Activated T-cell treated with anti-CD3 and anti-CD28 coated beads, Interleukin-2, amount 50 U/mL, for 48 hours (primary cell): ENCODE measurements at places on chromosomes 11 and 22.

- DNase-seq = no peak
Measured at GRCh38 chr22:29946220-29946619, 63.2 kb downstream of the MTMR3 start.

DNA sequence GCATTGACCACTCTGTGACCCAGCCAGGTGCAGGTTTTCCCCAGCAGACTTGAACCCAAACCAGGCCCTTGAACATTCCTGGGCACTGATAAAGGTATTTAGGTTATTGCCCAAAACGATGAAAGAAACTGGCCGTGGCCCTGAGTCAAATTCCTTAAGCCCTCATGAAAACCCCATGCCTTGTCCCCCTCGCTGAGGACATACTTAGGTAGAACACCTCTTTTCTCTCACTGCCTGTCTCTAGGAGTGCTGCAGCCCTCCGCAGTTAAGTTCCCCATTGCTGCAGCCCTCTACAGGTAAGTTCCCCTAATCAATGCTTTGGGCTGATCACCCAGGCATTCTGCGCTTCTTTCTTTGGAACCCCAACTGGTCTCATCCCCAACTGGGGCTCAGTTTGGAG is 961.6 kb downstream of the TBC1D22A start:
- DNase-seq = no peak

DNA sequence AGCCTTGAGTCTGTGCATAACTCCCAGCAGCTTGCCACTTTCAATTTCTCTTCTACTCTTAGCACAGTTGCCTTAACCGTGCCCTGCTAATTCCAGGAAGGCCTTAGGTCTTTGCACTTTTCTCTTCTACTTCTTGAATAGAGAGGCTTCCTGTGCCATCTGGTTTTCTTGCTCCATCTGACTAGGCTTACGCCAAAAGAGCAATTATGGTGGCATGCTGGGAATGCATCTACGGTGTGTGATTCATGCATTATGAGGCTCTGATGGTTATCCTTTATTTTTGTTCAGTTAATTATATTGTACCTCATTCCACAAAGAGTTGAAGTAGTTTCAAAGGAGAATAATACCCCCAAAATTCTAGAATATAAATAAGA is 29.4 kb downstream of the SIK2 start:
- DNase-seq = no peak

GRCh38 chr11:36945384-36945783 is 347.3 kb upstream of the RAG2 start:
- no peak for DNase-seq

GRCh38 chr11:3091846-3092602 is 34.8 kb upstream of the CARS1 start:
- DNase-seq = peak; percentile 83

- DNase-seq = no peak
Measured at GRCh38 chr22:48934446-48934845, 893.2 kb downstream of the BRD1 start.

GRCh38 chr22:25334162-25334490 is 114.7 kb downstream of the CRYBB2 start:
- peak; percentile 73 for DNase-seq

GRCh38 chr11:84607975-84608836 is 1018.9 kb downstream of the DLG2 start:
- no peak for DNase-seq

- peak; percentile 35 for DNase-seq
Measured at GRCh38 chr11:93921695-93922468, 71.5 kb upstream of the VSTM5 start.

DNA sequence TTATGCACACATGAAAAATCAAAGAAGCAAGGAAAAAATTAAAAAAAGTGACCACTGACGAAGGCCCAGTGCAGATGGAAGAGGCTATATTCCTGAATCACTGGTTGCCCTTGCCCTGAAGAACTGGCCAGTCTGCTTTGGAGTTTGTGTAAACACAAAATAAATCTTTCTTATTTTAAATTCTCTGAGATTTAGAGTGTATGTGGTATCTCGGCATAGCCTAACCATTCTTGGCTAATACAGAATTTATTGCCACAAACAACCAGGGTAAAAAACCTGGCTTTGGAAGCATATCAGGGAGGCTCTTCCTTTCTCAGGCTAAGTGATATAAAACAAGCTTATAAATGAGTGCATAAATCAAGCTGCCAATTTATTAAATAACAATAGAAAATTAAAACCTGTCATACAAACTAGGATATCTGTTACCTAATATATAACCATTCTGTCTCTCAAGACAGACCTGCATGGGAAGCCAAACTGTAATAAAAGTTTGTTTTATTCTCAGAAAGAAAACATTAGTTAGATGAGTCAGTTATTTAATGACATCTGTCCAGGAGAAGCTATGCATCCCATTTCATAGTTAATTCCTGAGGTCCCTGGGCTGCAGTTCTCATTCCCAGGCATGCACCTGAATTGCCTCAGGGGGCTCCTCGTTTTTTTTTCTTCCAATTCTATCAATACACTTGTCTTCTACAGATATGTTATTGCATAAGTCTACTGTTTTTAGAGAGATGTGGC is 6.1 kb upstream of the TMEM135 start:
- no peak for DNase-seq

DNA sequence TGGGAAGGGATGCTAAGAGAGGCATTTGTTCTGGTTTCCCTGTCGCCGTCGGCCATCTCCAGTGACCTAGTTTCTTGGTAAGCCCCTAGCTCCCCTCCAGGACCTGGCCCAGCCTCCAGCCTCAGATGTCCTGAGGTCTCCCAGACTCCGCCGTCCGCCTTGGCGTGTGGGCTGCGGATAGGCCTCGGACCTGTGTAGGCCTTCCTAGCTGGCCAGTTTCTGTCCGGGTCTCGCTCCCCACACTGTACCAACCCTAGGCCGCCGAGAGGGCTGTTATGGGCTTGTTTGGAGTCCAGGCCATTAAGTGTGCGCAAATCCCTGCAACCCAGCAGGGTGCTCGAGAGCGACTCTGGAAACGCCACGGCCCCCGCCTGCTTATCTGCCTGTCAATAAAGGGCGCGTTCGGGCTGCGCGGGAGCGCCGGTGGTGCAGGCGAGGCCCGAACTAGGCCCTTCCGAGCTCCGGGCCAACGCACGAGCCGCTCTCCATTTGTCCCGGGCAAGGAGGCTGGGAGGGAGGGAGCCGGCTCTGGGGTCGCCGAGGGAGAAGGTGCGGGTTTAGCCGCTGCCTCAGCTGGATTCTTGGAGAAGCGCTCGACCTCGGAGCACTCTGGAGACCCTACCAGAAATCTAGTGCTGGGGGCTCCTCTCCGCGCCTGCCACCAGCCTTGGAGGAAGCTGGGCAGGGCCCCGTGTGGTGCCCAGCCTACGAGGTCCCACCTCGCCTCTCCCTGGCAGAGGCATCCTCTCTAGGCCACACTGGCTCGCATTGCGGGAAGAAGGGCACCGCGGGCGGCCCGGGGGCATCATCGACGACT is 8.7 kb upstream of the PAX6 start:
- DNase-seq = peak; percentile 27

GRCh38 chr11:124123622-124124021 is 8.4 kb downstream of the VWA5A start:
- no peak for DNase-seq

DNA sequence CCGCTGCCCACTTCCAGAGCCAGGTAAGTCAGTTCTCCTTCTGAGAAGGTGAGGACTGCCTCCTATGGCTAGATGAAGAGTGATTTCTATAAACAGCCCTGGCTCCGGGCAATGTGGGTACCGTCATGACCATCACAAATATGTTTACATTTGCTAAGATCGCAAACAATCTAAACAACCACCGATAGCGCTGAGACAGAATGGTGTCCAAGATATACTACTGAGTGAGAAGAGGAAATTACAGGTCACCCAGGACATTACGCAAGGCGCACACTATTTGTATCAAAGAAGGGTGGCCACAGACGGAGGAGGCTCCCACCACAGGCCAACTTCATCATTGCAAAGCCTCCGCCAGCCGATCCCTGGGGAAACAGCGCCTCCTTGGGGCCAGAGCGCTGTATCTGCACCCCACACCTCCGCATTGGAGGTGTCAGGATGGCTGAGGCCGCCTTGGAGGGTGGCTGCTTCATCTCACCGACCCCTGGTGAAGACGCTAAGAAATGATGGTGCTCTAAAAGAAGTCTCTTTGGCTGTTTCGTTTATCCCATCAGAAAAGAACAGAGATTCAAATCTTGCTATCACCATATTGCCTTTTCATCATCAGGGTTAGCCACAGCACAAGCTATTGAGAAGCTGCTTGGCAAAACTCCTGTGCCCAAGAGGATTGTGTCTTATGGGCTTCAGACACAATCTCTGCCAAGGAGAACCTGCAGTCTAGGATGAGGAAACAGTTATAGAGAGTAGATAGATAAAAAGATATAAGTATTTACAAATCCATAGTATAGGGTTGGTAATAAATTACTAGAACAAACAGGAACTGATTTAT is 12.3 kb upstream of the ASRGL1 start:
- DNase-seq = peak; percentile 79

GRCh38 chr11:117459979-117460300 is 132.3 kb downstream of the CEP164 start:
- DNase-seq = no peak

- peak; percentile 65 for DNase-seq
Measured at GRCh38 chr22:20464096-20464614, 26.5 kb upstream of the SCARF2 start.

GRCh38 chr11:26507229-26507628 is 64.8 kb downstream of the MUC15 start:
- DNase-seq = no peak

DNA sequence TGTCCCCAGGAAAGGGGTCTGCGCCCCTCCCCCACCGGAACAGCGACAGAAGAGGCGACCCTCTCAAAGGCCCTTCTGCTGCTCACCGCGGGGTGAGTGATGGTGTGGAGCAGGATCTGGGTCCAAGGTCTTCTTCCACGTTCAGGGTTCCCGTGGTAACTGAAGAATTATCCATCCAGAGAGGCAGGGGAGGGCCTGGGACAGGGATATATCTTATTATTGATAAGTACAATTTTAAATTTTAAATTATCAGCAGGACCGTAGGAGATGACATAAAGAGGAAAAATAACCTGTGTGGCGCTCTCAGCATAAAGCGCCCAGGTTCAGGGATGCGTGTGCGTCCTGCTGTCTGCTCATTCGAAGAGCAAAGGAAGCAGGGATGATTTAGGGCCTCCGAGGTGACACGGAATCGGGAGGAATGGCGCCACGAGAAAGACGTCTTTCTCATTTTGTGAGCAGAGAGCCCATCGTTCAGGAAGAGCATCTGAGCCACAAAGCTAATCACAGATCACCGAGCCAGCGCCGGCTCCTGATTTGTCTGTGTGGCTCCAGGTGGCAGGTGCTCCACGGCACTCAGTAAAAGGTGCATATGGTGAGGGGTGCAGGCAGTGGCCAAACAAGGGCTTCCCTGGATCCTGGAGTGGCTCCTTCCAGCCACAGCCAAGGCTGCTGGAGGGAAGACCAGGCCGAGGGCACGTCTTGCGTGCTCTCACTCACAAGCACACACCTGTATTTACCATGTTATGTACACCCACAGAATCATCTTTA is 19.3 kb downstream of the KRTAP5-5 start:
- DNase-seq = no peak

DNA sequence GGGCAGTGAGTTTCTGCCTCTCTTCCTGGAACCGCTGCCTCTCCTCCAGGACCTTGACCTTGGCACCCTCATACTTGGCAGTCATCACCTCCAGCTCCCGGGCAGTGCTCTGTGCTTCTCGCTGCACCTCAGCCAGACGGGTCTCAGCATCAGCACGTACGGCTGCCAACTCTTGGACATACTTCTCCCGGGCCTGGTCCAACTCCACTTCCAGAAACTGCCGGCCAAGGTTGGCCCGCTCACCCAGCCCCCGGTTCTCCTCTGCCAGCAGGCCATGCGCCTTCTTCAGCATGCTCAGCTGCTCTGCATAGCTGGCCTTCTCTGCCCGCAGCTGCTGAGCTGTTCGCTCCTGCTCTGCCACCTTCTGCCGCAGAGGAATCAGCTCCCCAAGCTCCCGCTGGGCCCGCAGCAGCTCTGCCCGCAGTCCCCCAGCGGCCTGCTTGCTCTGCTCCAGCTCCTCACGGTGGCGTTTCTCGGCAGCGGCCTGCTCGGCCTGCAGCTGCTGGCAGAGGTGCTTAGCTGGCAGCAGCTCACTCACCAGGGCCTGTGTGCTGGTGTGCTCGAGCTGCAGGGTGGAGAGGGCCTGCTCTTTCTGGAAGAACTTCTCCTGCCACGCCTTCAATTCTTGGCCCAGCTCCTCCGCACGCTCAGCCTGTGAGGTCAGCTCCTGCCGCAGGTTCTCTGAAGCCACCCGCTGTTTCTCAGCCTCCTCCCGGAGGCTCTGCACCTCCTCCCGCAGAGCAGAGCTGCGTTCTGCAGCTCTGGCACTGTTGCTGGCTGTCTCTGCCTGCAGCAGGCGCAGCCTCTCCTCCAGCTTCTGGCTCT is 14.4 kb downstream of the IL18BP start:
- no peak for DNase-seq

- DNase-seq = no peak
Measured at GRCh38 chr11:21710809-21711208, 482.1 kb upstream of the ANO5 start.

GRCh38 chr11:6022956-6023355 is 7.6 kb downstream of the OR56A1 start:
- DNase-seq = no peak

DNA sequence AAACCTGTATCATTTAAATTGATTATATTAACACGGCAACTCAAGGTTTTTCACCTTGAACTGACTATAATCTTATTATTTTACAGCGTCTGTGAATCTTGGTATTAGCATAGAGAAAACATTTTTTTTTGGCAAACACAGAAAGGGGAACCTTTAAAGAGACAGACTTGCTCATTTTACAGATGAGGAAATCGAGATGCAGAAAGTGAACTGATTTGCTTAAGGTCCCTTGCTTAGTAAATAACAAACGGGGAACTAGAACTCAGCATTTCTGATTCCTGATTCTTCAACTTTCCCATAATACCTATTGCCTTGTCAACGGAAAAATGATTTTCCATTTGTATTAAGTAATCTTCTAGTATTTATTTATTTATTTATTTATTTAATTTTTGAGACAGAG is 33.2 kb upstream of the CECR2 start:
- DNase-seq = no peak

DNA sequence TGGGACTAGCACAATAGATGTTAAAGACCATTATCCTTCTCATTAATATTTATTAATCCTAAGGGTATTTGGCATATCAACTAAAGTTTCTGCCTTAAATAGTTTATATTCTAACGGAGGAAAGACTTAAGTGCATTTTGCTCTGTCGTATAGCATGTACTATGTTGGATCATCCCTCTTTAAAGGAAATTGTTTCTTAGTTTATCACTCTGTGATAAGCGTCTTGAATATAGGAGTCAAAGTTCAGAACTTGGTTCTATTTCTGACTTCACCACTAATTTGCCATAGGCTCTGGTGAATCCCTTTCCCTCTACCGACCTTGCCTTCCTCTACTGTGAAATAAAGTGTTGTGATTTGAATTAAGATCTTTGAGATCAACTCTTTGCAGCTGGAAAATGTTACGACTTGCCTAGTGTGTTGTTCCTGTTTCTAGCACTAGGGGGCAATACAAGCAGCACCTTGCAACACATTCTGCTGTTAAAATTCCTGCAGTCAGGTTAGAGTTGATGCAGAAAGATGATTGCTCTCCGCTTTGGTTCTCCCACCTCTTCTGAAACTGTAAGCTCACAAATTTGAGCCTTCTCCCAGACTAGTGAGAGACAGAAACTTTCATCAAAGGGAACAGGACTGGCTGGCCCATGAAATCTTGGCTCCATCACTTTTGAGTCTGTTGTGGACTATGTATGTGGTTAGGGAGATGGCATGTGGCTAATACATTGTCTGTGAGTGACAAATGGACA is 27.8 kb upstream of the ZNRF3 start:
- peak; percentile 39 for DNase-seq

GRCh38 chr22:37379722-37380121 is 47.6 kb downstream of the ELFN2 start:
- no peak for DNase-seq
